ENCODE measurements at places on chromosomes 2 and 18.

- H3K27me3 ChIP-seq: no peaks in the 10 kb centered on the region
- no peak for DNase-seq
- H3K27ac ChIP-seq: no peak overlapping the region
- no peaks in the 10 kb centered on the region for H3K4me1 ChIP-seq
- H3K4me3 ChIP-seq: no peak overlapping the region
- no peaks in the 10 kb centered on the region for H3K36me3 ChIP-seq
Observed at GRCh38 chr2:137764646-137765045, 199.6 kb upstream of the HNMT start.

DNA sequence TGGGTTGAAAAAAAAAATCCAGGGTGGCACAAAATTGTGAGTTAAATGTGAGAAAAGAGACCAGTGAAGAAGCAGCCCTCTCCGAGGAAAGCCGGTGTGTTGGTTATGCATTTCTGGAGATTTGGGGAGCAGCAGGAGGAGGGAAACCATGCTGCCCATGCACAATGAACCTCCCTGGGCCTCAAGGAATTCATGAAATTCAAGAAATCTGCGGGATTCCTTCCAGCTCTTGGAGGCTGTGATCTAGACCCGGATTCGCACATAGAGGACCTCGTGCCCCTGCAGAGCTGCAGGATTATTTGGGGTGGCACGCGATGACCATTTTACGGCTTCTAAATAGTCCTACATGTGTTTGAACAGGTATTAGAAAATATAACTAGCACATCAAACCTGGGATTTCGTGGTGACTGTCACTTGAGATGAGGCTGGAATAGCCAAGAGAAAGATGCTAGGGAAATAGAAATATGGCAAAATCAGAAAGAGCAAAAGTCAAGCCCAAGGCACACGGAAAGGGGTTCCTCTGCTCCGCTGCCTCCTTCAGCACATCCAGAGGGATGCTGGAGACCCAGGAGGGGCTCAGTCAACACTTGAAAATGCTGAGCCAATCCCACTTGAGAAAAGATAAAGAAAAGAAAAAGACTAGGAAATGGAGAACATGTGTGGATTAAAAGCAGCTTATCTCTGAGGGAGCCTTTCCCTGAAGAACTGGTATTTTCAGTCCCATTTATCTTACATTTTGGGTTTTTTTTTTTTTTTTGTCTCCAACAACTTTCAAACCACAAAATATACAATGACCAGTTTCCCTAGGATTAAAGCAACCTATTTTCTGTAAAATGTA is 22.0 kb downstream of the KCTD1 start:
- DNase-seq: no peak
- H3K4me3 ChIP-seq: no peak overlapping the region
- H3K36me3 ChIP-seq: no peaks in the 10 kb centered on the region
- H3K4me1 ChIP-seq: no peaks in the 10 kb centered on the region
- H3K27me3 ChIP-seq: no peaks in the 10 kb centered on the region
- H3K27ac ChIP-seq: no peak overlapping the region

- H3K27ac ChIP-seq: no peak overlapping the region
- DNase-seq: no peak
- H3K36me3 ChIP-seq: no peaks in the 10 kb centered on the region
- no peaks in the 10 kb centered on the region for H3K27me3 ChIP-seq
- H3K4me3 ChIP-seq: no peak overlapping the region
- H3K4me1 ChIP-seq: no peaks in the 10 kb centered on the region
Observed at GRCh38 chr2:188620916-188621315, 329.2 kb downstream of the GULP1 start.

DNA sequence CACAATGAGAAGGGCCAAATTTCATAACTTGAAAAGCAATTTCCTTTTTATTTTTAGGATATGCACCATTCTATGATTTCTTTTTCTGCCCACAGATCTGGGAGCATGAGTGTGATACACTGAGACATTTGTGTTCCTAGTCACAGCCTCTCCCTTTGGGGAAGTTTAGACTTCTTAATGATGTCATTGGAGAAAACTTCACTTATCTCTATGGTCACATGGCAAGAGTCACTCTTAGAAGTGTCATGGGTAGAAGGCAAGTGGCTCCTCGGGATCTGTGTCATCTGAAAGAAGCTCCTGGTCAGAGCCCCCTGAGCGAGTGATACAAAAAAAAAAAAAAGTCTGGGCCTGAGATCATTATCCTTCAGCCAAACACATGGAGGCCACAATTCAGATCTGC is 62.5 kb upstream of the LGALSL start:
- no peaks in the 10 kb centered on the region for H3K4me1 ChIP-seq
- H3K27ac ChIP-seq: no peak overlapping the region
- no peaks in the 10 kb centered on the region for H3K36me3 ChIP-seq
- DNase-seq: no peak

DNA sequence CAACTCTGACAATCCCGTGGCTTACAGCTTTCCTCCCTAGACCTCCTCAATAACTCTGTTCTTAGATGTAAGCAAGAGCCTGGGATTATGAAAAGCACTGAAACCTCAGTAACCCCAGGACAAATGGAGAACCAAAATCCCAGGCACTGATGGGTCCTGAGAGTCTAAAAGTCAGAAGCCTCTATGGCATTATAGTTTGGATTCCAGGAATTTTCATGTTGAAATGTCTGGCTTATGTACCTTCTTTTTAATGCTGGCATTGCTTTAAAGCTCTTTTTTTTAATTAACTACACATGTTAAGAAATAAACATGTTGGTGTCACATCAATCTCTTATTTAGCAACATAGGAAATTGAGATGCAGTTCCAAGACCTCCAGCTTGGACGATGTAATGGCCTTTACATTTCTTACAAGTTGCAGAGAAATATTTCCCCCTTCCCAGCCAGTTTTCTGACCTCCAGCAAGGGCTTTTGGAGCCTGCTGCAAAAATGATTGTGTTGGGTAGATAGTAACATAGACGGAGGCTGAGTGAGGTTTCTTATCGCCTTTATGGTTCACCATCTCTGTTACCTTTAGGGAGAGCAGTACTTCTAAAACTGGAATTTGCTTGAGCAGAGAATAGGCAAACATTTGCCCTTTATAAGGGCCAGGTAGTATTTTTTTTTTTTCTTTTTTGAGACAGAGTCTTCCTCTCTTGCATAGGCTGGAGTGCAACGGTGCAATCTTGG is 84.8 kb upstream of the RASGRP3 start:
- H3K4me1 ChIP-seq: no peaks in the 10 kb centered on the region
- no peak overlapping the region for H3K4me3 ChIP-seq
- H3K36me3 ChIP-seq: no peaks in the 10 kb centered on the region
- H3K27ac ChIP-seq: no peak overlapping the region
- no peaks in the 10 kb centered on the region for H3K27me3 ChIP-seq
- no peak for DNase-seq
